ENCODE measurements at places on chromosomes 7 and 10.

- DNase-seq, result no peak
Observed at GRCh38 chr10:22049635-22050034, 46.1 kb upstream of the DNAJC1 start.

DNA sequence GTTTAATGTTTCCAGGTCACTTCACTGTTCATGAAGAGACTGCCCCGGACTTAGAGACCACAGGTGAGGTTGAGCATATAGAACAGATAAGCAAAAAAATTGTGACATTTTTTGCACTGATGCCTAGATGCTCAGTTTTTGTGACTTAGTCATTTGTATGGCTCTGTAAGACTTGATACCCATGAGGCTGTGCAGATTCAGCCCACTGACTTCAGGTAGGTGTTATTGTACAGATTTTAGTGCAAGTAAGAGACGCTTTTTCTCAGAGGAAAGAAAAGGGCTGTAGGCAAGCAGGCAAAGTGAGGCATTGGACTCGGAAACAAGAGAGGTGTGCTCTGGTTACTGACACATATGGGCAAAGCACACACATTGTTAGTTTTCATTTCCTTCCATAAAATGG is 820.1 kb upstream of the SORCS1 start:
- no peak for DNase-seq

DNA sequence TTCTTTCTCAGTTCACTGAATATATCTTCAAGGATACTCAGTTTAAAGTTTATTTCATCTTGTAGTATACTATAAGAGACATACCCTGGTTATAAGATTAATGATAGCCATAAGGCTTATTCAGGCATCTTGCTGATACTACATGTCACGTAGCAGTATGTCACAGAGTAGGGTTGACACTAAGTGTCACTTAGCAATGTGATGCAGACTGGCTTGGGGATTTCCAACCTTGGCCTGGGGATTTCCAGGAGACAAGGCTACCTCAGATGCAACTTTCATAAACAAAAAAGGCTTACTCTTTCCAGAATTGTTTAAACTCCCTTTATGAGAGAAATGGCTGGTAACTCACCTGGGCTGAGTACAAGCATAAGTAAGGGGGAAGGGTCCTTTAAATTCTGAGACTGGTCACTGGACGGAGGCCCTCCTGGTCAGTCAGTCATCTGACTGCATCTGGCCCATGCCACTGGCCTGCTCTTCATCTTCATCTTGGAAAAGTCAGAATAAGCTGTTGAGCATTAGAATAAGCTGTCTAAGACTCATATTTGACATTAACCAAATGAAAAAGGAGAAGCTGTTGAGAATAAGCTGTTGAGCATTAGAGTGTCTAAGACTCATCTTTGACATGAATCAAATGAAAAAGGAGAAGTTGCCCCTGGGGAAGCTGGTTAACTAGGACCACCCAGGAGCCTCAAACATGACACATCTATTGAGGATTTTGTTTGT is 9.5 kb downstream of the SLC13A1 start:
- no peak for DNase-seq

DNA sequence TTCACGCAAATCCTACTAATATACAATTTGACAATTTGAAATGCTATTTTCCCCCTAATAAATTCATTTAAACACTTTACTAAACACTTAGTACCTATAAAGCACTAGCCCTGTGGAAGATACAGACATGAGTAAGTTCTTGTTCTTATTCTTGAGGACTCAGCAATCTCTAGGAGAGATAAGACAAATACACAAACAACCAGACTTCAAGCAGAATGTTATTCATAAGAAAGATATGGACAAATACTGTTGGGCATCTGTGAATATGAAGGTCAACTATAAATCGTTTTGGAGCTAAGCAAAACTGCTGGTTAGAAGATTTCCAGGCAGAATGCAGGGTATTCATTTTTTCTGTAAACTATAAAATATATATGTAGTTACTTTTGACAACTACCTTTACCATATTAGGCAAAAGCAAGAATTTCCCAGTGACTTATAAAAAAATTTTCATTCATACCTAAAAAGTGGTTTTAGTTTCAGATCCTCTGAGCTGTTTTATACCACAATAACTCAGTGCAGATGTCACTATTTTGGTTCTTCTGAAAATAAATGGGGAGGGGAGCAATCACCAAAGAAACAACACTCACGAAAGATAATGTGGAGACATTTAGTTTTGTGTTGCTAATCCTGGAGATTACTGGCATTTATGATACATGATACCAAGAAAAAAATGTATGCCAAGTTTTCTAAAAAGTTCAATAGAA is 3.8 kb downstream of the VPS41 start:
- DNase-seq, result no peak

GRCh38 chr7:83738291-83738835 is 89.4 kb upstream of the SEMA3E start:
- no peak for DNase-seq

DNA sequence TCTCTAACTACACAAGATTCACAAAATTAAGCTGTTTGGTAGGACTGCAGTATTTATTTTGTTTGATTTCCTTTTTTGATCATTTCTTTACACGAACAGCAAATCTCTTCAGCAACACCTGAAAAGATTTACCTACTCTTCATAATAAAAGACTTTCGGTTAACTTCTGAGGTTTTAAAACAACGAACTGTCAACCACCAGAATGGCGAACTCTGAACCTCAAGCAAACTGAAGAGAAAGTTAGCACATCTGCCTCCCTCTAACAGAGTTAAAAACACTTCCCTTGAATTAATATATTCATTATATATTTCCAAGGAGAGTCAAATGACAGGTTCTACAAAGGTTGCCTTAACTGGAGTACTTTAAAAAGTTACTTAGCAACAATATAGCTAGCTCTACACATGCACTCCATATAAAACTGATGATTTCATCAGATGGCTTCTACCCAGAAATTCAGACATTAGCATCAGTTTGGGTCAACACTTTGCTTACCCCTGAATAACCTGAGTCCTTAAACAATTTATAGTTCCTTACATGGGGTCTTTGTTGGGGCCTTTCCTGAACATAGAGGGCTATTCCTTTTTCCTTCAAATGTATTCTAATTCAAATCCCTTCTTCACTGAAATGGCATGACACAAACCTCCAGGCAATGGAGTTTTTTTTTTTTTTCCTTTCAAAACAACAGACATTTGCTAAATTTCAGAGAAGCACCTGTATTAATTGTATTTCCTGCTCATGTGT is 118.3 kb downstream of the SEM1 start:
- DNase-seq, result no peak

All from GM19239 (cell line).